Astrocyte (in vitro differentiated cells and primary cell): ENCODE measurements at places on chromosomes 16 and 17.

DNA sequence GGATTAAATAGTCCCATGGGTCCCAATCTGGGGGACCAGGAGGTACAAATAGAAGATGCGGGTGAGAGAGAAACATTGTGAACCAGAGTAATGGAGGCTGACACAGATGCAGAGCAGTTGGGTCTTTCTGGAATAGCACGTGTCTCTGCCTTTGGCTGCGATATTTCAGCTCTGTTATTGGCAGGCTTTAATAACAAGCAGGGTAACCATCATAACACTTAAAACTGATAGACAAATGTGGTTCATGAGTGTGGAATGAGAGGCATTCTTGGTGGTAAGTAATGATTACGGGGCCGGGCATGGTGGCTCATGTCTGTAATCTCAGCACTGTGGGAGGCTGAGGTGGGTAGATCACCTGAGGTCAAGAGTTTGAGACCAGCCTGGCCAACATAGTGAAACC lies 110.3 kb downstream of the SNX29 start:
- peak; percentile 21 for DNase-seq

DNA sequence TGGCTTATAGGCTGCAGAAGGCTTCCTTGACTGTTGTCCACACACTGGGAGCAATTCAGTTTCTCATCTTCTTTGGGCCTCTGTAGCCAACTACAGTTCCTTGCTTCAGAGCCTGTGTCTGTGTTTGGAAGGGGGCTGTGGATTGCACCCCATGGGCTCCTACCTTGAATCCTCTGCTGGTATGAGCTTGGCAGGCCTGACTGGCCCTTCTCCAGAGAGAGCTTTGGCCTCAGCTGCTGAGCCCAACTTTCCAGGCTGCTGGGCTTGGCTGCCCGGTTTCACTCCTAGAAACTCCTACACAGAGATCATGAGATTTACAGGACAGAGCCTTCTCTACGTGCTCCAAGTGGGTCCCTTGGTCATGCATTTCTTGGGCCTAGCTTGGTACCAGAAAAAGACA lies 354.4 kb downstream of the SNX29 start:
- no peak for DNase-seq

- no peak for DNase-seq
Observed at GRCh38 chr17:44930667-44931066, 15.4 kb upstream of the GFAP start.

GRCh38 chr16:87918866-87919680 lies 17.3 kb downstream of the CA5A start:
- DNase-seq: no peak

DNA sequence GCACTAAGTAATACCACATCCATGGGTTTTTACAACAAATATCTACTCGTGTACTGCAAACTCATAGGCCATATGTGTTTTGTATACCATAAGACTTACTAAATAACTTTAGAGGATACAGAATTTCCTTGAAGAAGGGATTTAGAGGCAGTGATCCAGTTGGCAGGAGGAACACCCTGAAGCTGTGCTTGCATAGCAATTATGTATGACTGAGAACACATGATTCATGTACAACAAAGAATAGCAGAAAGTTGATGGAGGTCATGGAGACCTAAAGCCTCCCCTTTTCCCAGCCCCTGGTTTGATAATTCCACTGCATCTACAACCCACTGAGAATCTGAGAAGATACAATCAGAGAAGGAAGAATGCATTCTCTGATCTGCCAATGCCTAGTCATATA lies 83.8 kb upstream of the PMFBP1 start:
- no peak for DNase-seq

GRCh38 chr17:17201907-17202306 lies 4.2 kb downstream of the PLD6 start:
- DNase-seq: no peak

GRCh38 chr17:12790249-12791106 lies 1.2 kb downstream of the ARHGAP44 start:
- DNase-seq: no peak

GRCh38 chr17:58088624-58089023 lies 5.4 kb downstream of the DYNLL2 start:
- no peak for DNase-seq

DNA sequence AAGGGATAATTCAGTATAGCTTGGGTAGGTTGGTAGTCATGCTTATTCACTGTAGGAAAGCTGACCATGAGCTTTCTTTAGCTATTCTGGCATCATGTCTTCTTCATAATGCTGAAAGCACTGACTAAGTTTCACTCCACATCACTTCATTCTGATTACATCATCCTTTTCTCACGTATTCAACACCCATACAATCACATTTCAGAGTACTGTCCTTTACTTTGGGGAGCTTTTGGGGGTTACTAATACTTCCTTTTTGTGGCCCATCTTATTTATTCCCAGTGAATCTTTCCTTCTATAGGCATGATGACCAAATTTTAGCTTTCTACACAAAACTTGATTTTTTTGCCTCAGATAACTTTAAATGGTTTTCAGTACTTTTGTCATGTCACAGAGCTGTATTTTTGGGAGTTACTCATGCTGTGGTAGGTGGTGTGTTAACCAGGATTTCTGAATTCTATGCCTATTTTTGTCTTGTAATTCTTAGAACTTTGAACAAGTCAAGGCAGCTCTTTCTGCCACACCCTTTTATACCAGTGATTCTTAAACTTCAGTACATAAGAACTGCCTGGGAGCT lies 23.5 kb downstream of the TADA2A start:
- peak; percentile 62 for DNase-seq

DNA sequence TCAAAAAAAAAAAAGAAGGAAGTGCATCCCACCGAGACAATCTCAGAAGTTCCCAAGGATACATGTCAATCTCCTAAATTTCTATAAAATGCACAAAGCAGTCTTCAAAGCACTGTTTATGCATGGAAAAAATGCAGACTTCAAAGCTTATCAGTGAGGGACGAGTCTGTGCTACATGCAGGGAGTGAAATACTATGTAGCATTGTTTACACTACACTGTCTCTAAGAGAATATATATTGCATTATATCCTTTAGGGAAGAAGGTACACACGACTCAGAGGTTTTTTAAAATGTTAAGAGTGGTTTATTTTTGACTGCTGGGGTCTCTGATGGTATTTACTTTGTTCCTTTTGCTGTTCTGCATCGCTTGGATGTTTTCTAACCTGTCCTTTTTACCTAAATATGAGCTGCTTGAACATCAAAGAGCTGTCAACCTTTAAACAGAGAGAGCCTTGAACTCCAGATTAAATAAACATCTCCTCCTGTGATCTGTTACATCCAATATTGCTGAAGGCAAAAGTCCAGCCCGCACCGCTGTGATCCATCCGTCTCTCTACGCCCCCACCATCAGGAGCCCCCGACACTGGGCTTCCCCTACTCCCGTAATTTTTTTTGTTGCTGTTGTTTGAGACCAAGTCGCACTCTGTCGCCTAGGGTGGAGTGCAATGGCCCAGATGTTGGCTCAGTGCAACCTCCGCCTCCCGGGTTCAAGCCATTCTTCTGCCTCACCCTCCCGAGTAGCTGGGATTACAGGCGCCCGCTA lies 1.4 kb downstream of the FBXO31 start:
- no peak for DNase-seq

- no peak for DNase-seq
Observed at GRCh38 chr17:77696721-77697460, 261.6 kb upstream of the TNRC6C start.

GRCh38 chr17:2244545-2245525 lies 58.8 kb downstream of the SMG6 start:
- DNase-seq: peak; percentile 78

- DNase-seq: peak; percentile 86
Observed at GRCh38 chr16:49639739-49640431, 216.0 kb downstream of the ZNF423 start.

DNA sequence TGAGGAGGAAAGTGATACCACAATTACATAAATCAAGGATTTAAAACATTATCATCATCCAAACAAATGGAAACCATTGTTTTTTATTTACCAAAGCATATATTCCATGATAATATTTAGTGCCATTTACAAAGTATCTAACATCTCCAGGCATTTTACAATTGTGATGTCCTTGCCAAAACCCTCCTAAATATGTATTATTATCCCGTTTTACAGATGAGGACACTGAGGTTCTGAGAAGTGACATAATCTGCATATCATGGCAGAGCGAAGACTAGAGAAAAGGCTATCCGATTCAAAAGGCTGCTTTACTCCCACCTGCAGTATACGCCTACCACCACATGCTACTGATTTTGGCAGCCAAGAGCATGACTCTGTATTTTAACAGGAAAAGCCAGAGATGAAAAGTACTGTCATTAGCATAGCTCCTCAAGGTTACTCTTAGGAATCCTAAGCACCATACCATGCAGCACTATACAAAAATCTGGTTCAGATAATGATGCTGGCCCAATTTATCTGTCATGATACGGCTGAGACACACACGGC lies 301.4 kb downstream of the CA10 start:
- no peak for DNase-seq

- DNase-seq: no peak
Observed at GRCh38 chr17:80146121-80147034, 550 bp downstream of the EIF4A3 start.

GRCh38 chr17:75241996-75242460 lies 19.4 kb downstream of the GGA3 start:
- peak; percentile 43 for DNase-seq

DNA sequence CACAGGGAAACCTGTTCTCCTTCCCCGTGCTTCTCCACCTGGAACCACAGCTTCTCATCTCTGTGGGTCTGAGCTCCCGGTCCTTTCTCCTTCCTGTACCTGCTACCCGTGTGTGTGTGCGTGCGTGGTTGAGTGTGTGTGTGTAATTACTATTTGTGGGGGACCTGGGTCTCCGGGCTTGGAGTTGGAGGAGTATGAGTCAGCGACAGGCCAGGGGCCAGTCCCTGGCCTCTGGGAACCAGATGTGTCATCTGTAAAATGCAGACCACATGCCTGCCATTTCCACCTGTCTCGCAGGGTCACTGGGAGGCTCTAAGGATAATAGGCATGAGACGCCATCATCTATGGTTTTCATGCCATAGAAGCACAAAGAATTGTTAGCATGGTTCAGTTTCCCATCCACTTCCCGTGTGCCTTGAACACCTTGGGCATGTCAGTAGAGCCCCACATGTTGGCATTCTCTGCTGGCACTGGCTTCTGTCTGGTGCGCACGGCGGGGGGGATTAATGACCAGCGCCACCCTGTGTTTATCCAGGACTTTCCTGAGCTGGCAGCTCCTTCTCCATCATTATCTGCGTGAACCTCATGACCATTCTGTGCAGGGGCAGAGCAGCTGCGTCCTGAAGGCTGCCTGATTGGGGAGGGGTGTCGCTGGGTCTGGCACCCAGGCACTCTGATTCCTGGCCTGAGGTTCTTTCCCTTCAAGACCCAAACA lies 1.5 kb downstream of the ZNF205 start:
- no peak for DNase-seq

DNA sequence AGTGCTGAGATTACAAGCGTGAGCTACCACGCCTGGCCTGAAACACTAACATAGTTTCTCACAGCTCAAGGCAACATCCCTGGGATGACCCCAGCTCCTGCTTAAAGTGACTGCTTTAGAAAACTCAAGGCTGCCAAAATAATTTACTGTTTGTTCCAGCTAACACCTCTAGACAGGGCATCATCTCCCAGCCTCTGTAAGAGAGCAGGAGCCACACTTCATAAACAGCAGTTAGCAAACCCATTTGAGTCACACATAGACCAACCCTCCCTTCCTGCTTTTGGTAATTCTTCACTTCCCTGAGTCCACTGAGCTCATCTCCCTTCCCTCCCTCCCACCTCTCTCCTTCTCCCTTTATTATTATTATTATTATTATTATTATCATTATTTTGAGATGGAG lies 201.3 kb downstream of the XYLT1 start:
- DNase-seq: peak; percentile 17
